ENCODE measurements at places on chromosomes 16 and 17. TPM values are rescaled to one million over a fixed set of nuclear protein-coding genes. Genes with fewer than 3 reads are reported as not detected.

SLC5A10 gene
- 0.16 TPM for total RNA-seq

TMEM114 gene
- total RNA-seq: not detected

- DNase-seq: no peak
These were observed 2.1 kb downstream of the METTL22 start for GRCh38 chr16:8623634-8624033.

CD300H gene
- not detected for total RNA-seq

- peak; percentile 68 for DNase-seq
These were observed 1.5 kb downstream of the ATXN7L3 start for GRCh38 chr17:44197980-44198720.

TBC1D3L gene
- 6.6 TPM for total RNA-seq

MYH3 gene
- total RNA-seq: 0.43 TPM

GRCh38 chr16:52963212-52963854 lies 89.4 kb downstream of the CHD9NB start:
- no peak for DNase-seq

DNA sequence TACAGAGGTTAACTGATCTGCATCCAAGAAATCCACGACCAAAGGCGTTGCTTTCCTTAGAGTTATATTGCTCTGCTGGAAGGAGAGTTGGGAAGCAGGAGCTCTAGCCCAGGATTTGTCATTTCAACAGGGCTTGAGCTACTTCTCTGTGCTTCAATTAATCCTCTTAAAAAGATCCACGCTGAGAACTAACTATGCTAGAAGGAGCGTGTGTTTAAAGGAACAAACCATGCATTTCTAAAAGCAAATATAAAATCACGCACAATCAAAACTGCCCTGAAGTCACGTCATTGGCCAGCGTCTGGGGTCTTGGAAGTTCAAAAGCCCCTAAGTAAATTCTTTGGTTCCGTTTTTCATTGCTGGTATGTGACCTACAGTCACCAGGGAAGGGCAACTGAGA lies 1.1 kb downstream of the ARL6IP1 start:
- DNase-seq: no peak

GRCh38 chr17:29948448-29949215 lies 7.2 kb downstream of the EFCAB5 start:
- no peak for DNase-seq

DNA sequence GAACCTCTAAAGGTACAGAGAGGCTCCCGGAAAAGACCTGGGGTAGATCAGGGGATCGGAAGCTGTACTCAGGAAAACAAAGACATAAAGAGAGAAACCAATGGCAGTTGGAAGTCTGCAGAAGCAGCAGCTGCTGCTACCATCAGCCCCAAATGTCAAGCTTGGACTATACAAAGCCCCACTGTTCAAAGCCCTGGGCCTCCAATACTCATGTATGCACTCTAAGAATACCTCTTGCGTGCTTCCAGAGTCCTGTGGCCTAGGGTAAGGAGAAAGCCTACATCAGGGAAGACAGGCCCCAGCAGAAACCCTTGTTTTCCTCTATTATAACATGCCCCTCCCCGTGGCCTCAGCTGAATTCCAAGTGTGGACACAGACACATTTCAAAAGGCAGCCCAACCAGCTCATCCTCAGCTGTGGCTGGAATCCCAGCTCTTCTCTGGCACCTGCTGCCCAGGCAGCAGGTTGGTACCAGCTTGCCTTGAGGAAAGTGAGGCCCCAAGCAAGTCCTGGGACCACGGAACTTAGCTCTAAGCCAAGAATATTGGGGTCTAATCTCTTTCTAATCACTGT lies 19.3 kb upstream of the MTMR4 start:
- DNase-seq: no peak

GRCh38 chr17:35170968-35171771 lies 23.0 kb downstream of the SLC35G3 start:
- DNase-seq: no peak

TBC1D3B gene
- total RNA-seq: not detected

TEDC2 gene
- 0.63 TPM for total RNA-seq

KCNJ16 gene
- 0.59 TPM for total RNA-seq

- DNase-seq: no peak
These were observed 787 bp downstream of the NT5C start for GRCh38 chr17:75130632-75131277.

GRCh38 chr16:1188432-1189189 lies 35.7 kb downstream of the CACNA1H start:
- DNase-seq: no peak

DNA sequence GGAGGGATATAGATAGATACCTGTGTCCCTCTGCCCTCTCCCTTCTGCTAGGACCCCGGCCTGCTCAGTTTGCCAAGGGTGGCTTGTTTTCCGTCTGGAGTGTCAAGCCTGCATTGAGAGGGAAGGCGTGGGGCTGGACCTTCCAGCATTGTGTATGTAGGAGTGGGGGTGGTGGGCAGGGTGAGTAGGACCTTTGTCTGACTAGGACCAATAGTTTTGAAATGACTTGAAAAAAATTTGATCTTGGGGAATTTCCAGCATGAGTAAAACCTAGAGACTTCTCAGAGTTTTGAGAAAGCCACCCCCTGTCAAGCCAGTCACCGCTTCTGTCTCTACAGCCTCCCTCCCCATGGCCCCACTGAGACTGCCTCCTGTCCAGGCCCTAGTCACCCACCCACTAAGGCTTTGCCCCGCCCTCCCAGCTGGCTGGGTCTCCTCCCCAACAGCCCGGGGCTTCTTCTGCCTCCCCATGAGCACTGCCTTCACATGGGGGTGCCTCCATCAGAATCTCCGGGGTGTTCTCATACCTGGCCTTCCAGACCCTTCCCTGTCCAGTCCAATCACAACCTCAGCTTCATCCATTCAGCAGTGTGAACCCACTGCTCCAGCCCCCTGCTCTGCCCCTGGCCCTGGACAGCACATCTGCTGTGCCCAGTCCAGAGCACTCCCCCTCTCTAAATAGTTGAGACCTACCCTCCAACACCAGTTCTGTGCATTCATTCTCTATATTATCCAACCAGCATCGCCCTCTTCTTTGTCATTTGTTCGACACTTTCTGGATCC lies 207.0 kb downstream of the MSI2 start:
- DNase-seq: no peak

DNA sequence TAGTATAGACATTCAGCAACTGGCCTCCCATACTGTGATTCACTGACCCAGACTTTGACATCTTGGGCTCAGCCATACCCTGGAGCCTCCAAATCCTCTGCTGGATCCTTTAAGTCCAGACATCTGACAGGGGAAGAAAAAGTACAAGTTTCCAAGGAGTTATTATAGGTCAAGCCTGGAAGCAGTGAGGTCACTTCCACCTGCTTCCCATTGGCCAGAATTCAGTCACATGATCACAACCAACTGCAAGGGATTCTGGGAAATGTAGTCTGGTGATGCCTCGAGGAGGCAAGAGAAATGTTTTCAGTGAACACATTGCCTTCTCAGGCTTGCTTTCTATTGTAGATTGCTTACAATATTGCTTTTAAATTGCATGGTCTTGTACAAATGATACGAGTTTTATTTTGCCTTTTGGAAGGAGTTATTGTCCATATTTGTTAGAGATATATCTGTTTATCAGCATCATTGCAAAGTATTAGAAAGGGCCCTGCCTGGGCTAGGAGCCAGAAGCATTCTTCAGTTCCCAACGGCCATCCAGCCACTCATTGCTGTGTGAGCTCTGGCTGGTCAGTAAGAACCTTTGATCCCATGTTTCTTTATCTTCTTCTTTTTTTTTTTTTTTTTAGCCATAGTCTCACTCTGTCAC lies 696.9 kb downstream of the WWOX start:
- DNase-seq: peak; percentile 75

- DNase-seq: no peak
These were observed 14.0 kb downstream of the LASP1 start for GRCh38 chr17:38883592-38884526.

PRR15L gene
- total RNA-seq: 6.5 TPM

DNA sequence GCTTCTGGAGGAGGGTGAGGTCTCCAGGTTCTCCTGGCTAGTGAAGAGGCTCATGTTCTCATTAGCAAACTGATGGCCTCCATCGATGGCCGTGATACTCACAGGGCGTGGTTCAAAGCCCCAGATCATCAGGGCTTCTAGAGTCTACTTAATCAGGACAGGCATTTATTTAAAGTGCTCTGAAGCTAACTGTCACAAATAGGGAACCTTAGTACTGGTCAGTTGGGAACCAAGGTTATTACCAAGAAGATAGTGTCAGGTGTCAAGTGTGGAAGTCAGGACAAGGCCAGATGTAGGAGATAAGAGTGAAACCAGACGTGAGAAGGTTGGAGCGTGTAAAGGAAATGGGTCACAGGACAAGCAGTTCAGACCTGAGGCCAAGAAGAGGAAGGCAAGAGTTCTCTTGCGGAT lies 56.9 kb downstream of the PIGL start:
- DNase-seq: no peak

HOXB6 gene
- 0.82 TPM for total RNA-seq

DNA sequence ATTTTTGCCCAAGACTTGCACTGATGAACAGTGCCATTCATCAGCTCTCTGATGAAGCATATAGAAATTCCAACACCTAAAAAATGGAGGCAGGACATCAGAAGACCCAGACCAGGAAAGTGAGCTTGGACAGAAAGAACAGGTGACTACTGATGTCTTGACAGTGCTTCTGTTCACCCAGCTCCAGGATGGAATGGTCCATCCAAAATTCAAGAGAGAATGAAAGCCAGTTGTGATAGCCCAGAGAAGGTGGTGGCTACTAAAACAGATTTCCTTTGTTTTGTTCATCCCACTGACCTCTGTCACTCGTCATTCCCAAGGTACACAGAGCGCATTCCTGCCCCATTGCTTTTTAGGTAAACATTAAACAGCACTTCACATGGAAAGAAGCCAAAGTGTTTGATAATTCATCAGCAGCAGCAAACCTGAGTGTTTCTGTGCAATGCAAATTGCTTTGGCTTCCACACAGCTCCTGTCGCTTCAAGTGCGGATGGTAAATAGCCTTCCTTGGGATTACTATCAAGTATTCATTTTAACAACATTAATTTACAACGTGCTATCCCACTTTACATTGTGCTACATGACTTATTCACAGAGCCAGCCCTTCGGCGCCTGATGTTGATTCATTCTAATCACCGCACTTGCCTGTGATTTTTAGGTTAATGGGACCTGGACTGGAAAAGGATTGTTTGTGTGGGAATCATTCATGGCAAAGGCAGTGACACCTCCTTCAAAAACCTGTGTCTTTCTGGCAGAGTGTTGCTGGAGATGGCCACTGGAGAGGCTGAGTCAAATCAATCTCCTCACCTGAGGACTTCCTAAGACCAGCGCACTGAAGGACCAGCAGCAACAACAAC lies 65.1 kb upstream of the TOX3 start:
- no peak for DNase-seq

- no peak for DNase-seq
These were observed 103.3 kb downstream of the ABCA8 start for GRCh38 chr17:68851890-68852289.

DNA sequence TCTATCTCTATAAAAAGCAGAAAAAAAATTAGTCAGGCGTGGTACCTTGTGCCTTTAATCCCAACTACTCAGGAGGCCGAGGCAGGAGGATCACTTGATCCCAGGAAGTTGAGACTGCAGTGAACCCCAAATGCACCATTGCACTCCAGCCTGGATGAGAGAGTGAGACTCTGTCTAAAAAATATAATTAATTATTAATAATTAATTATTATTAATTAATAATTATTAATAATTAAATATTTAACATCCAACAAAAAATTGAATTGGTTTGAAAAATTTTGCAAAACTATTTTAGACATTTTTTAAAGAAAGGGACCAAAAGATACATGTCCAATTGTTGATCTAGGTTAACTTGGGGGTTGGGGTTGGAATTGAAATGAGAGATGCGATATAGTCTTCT lies 51.0 kb downstream of the MYH3 start:
- DNase-seq: no peak

DNA sequence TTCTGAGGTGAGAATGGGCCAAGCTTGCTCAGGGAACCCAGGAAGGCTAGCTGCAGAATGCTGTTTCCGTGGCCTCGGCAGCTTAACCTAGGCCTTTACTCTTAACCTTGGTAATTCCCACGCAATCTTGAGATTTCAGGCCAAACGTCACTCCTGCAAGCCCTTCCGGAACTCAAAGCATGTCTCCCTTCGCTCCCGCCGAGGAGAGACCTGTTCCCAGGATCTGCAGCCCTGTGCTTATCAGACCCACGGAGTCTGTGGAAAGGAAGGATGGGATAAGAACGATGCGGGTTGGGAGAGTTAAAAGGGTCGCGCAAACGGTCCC lies 524 bp upstream of the ZFP3 start:
- no peak for DNase-seq

- DNase-seq: no peak
These were observed 12.2 kb downstream of the MPP3 start for GRCh38 chr17:43820759-43821158.

- DNase-seq: no peak
These were observed 16.0 kb downstream of the LRRC36 start for GRCh38 chr16:67342616-67343015.

DNA sequence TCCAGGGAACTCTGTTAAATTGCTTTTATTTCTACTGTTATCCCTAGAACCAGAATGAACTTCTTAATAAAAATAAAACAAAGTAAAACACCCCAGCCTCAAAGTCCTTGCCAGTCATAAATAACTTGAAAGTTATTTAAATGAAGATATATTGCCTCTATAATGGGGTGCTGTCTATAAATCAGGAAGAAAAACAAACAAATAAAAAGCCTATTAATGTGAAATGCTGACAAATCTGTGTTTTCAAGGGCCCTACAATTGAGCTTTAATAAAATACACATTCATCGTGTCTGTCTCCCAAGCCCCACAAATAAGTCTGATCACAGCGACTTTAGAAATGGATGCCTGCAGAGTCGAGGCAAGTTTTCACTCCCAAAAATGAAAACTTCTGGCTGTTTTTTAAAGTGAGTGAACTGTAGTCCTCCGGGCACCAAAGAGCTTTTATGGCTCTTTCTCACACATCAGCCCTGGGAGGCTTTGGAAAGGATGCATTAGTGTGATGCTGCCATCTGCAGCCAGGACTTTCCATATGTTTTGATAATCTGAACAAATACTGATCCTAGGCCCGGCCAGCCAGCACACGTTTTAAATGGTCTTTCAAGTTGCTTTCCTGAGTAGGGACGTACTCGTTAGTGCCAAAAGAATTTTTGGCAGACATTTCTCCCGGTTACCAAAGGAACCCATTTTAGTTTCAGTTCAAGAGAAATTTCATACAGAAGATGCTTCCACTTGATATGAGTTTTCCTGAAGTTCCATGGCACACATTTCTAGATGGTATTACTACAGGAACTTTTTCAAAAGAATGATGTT lies 16.3 kb downstream of the NACA2 start:
- no peak for DNase-seq

CCL16 gene
- total RNA-seq: not detected

NDUFAF8 gene
- 53.1 TPM for total RNA-seq

- peak; percentile 76 for DNase-seq
These were observed 6.8 kb upstream of the NOTUM start for GRCh38 chr17:81967533-81968395.

GRCh38 chr16:87416826-87417527 lies 24.8 kb downstream of the MAP1LC3B start:
- DNase-seq: no peak

TEKT5 gene
- total RNA-seq: not detected
